Brain (organoid and tissue), 16 donors: ENCODE measurements at places on chromosomes 3 and 15.

- no peak for DNase-seq
Observed at GRCh38 chr3:105323274-105323599, 43.5 kb upstream of the ALCAM start.

- DNase-seq, result no peak
Observed at GRCh38 chr15:81327516-81327915, 3.6 kb upstream of the STARD5 start.

DNA sequence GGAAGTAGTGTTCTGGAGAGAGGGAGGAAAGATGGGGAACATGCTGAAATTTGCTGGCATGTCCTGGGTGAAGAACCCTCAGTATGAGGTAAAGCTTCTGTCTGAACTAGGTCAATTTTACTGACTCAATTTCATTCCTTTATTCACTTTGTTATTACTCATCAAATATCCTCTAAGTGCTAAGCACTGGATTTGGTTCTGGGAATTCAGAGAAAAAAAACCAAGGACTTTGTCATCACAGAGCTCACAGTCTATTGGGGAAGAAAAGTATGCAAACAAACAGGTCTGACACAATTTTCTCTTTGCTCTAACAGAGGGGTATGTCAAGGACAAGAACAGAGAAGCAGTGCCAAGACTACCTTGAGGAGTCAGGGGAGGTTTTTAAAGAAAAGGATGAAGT is 68.0 kb downstream of the TFG start:
- DNase-seq, result no peak

GRCh38 chr3:71489315-71489761 is 94.2 kb downstream of the FOXP1 start:
- no peak for DNase-seq

- peak; percentile 73 for DNase-seq
Observed at GRCh38 chr3:150761831-150762661, 923 bp downstream of the SIAH2 start.

DNA sequence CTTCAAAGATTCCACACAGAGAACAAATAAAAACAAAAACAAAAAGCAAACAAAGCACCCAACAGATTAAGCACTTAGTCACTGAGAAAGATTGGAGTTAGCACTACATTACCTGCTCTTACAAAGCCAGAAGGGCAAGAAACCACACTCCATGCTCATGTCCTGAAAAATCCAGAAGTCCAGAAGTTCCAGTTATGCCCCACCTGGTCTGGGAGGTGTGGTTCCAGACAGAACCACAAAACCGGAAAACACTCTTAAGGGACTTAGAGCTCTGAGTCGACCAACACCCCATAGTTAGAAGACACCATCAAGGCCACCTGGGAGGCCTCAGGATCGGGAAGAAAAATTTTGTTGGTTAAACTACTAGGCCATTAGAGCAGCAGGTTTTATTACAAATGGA is 88.9 kb downstream of the TNIK start:
- no peak for DNase-seq

DNA sequence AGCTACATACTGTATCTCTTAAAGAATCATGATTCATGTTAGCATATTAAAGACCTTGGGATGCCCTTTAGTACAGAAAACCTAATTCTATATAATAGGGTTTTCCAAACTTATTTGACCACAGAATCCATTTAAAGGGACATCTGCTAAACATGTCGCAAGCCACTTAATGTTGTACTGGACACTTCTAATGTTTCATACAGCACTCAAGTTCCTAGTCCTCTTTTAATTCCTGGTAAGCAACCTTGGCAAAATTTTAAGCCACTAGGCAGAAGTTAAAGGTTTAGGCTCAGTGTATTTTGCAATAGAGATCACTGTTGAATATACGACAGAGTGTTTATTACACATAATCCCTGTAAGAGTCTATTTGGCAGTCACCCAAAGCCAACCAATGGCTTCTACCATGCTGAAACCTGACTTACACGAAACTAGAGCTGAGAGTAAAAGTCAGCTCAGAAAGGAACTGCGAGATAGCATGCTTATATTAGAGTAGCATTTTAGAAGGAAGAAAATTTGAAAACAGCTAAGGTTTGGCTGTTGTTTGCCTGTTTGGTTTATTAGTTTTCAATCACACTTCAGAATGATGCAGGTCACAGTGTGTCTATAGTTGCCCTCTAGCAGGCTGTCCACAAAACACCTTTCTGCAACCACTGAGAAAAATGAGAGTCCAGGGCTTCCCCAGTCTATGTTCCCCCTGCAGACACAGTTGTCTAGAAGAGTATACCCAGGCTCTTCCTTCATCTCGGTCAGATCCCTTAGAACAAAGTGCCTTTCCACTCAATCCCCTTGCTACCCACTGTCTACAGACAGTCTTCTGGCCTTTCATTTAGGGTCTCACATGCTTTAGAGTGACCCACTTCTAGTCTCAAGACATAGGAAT is 104.4 kb downstream of the FMN1 start:
- no peak for DNase-seq

- DNase-seq, result no peak
Observed at GRCh38 chr3:108623504-108623903, 34.0 kb downstream of the DZIP3 start.

DNA sequence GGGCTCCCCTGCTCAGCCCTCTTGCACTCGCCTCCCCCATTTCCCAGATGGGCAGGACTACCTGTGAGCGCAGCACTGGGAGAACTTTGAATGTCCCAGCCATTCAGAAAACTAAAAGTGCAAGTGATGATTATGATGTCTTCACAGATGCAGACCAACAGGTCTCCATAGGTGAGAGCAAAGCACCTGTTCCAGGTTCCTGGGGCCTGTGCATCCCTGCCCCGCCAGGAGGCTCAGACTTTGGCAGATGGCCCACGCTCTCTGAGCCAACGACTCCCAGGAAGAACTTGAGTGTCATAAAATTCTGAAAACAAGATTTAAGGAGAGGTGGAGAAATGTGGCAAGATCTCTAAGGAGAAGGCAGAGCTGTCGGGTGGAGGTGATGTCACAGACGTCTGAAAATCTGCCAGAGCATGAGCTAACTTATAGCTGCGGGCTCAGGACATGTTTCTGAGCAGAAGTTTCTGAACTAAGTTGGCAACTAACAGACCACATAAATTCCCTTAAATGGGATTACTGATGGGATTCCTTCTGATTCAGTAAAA is 110.8 kb upstream of the IGF1R start:
- DNase-seq, result no peak

DNA sequence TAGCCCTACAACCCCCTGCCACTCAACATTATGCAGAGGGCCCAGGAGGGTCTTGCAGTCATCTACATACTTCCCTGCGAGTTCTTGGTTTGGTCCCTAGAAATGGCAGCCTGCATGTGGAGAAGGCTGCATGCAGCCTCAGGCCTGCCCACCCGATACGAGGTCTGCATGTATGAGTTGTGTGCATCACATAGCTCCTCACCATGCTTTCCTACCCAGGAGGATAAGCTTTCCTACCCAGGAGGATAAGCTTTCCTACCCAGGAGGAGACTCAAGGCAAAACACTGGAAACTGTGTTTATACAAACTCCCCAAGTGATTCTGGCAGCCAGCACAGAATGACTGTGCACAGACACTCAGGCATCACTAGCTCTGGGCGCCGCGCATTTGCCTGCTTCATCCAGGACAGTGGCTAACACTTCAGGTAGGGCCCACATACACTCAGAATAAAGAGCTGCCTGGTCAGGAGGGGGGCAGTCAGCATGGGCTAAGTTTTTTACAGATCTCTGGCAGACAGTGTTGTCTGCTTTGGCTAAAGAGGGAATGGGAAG is 187.7 kb downstream of the THSD4 start:
- DNase-seq, result no peak

- no peak for DNase-seq
Observed at GRCh38 chr3:173988909-173989308, 591.4 kb downstream of the NLGN1 start.

DNA sequence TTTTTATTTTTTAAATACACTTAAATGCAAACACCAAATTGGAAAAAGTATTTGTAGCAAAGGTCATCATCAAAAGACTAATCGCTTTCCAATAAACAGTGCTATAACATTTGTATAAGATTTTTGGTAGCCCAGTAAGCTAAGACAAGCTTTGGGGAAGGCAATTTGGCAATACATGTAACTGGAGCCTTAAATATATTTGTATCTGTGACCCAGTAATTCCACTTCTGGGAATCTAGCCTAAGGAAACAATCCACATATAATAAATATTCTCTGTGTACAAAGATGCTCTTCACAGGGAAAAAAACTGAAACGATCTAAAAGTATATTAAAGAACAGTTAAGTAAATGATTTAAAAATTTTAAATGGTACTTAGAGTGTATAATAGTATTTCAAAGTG is 65.5 kb upstream of the TJP1 start:
- no peak for DNase-seq

GRCh38 chr15:67039384-67040075 is 25.9 kb upstream of the SMAD3 start:
- DNase-seq, result no peak

DNA sequence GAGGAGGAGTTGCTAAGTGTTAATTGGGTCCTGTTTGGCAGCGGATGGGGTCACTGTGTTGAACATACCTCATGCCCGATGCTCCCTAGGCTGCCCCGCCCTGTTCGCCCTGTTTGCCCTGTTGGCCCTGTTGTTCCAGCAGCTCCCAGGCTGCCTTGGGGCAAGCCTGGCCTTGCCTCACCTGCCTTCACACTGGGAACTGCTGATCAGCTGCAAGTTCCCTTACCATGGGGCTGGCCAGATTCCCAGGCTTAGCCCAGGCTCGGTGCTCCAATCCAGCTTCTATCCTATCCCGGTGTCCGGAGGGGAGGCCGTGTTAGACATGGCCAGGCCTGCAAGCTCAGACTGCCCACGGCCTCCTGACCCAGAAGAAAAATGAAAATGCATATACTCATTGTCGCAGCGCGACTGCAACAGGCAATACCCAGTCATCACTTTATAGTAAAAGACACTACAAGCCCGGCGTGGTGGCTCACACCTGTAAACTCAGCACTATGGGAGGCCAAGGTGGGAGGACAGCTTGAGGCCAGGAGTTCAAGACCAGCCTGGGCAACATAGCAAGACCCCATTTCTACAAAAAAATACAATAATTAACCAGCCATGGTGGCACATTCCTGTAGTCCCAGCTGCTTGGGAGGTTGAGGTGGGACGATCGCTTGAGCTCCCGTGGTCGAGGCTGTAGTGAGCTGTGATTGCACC is 42.9 kb upstream of the ZNF710 start:
- no peak for DNase-seq

- no peak for DNase-seq
Observed at GRCh38 chr3:7211740-7212139, 350.8 kb downstream of the GRM7 start.

- peak; percentile 85 for DNase-seq
Observed at GRCh38 chr15:94324117-94324826, 92.9 kb downstream of the MCTP2 start.

DNA sequence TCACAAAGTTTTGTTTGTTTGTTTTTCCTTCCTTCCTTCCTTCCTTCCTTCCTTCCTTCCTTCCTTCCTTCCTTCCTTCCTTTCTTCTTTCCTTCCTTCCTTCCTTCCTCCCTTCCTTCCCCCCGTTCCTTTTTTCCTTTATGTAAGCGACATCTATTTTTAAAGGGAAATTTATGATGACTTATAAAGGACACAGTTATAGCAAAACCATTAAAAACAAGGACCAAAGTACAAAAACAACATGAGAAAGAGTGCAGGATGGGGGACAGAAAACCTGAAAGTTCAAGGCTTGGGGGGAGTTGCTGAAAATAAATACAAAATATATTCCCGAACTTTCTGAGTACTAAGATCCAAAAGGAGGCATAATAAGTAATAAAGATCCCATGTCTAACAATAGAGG is 1.8 kb downstream of the ADGRG7 start:
- no peak for DNase-seq

GRCh38 chr3:134627831-134628230 is 23.0 kb downstream of the KY start:
- DNase-seq, result no peak

- no peak for DNase-seq
Observed at GRCh38 chr15:63327648-63328421, 50.4 kb downstream of the APH1B start.

DNA sequence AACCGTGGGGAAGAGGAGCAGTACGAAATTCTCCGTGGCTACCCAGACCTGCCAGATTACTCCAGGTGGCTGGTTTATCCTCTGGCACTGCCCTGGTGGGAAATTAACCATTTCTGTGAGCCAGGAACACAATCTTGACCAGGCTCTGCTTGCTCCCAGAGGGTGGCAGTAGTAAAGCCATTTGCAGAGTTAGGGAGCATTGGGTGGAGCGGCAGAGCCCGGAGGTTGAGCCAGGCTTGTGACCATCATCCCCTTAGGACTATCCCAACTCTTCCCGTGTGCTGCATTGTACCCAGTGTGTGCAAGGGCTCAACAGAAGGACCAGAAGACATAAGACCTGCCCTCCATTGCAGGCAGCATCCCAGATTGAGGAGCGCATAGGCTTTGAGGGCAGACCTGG is 5.3 kb downstream of the KNG1 start:
- DNase-seq, result no peak

- no peak for DNase-seq
Observed at GRCh38 chr3:152175528-152175889, 93.2 kb upstream of the MBNL1 start.

- no peak for DNase-seq
Observed at GRCh38 chr3:70982700-70983140, 600.8 kb downstream of the FOXP1 start.

DNA sequence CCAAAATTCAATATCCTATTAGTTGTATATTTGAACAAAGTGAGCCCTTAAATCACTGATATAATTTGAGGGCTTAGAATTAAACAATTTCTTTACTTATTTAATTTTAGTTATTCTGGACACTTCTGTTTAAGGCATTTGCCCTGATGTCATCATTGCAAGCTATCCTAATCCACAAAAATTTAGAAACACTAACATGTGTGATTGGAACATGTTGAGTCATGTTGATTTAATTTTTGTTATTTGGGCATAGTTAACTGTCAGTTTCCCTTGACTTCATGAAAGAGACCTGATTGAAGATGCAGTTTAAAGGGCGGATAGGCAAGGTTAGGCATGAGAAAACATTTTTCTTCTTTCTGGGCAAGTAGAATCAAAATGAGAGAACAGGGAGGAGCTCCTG is 682.6 kb downstream of the ROBO1 start:
- no peak for DNase-seq

- DNase-seq, result peak; percentile 39
Observed at GRCh38 chr3:95172164-95172943, 1109.5 kb downstream of the NSUN3 start.
